Dermis microvascular lymphatic vessel endothelial cell (primary cell): ENCODE measurements at places on chromosomes 7 and 10. TPM values are rescaled to one million over a fixed set of nuclear protein-coding genes. Genes with fewer than 3 reads are reported as not detected.

The KBTBD2 gene
- 56.1 and 89.0 TPM in 2 replicates for total RNA-seq

- DNase-seq, result no peak
Observed at GRCh38 chr7:55325371-55325792, 39.8 kb upstream of the LANCL2 start.

DNA sequence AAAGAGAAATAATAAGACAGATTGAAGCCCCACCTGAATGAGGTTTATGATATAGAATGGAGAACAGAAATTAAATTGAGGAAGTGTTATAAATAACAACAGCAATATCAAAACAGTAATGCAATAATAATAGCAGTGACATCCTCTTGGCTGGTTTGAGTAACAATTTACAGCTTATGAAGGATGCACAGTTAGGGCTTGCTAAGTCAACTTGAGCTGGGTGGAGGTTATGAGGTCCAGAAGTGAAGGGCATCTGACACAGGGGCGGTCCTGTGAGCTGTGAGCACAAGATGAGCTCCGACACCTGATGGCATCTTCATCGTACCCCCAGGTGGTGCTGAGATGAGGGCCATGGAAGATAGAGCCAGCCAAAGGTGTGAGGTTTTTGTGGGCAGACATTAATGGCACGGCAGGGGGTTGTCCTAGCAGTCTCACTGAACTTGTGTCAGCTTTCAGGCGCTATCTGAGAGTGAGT, 30.5 kb downstream of the ARHGAP22 start:
- DNase-seq, result no peak

DNA sequence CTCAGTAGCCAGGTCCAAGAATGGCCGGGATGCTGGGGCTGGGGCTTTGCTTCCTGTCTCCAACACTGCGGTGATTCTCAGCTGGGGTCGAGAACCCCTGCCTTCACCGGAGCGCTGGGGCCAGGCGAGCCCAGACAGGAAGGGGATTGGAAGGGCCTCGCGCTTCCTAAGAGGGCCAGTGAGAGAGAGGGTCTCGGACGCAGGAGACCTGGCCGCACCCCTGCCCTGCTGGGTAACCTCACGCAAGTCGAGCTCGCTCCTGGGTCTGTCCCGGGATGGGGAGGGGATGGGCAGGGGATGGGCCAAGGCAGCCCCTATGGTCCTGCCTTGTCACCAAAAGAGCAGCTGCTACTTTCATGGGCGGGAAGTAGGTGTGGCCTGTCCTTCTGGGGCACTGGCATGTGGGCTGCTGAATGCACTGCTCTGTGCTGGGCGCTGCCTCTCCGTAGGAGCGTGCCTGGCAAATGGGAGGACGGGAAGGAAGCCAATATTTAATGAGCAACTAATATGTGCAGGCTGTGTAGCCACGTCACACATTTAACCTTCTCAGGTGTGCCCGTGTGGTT, 20.0 kb downstream of the KCNK18 start:
- DNase-seq, result no peak

GRCh38 chr7:133530682-133531081, 277.8 kb downstream of the EXOC4 start:
- peak; percentile 15 for DNase-seq

DNA sequence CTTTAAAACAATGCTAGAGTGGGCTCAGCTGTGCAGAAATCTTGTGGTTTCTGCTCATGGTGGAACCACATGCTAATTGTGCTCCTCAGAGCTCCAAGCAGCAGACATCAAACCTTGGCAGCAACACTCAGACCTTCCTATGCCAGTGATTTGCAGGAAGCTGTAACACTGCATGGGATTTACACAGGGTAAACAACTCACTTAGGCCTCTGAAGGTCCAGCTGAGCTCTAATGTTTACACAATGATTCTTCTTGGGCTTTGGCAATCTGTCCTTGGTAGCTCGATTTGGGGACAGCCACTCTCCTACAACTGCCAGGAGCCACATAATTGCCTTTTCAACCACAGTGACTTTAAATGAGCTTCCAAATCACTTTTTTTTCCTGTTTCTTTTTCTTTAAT, 97.7 kb upstream of the PDLIM1 start:
- DNase-seq, result peak; percentile 56

DNA sequence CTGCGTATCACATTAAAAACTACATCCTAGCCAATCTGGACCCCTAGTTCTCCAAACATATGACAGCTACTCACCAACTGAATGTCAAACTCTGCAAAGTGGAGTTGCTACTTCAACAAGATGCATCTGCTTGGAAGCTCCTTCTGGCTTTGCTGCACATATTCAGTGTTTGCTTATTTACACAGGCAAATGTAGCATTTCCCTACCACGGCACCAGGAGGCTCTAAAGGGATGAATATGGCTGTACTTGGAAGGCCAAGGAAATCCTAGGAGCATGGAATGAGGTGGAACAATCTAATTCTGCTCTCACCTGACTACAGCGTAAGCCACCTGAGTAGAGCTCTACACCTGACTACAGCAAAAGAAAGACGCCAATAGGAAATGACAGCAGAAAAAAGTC, 39.7 kb downstream of the MTPAP start:
- DNase-seq, result no peak
